Left colon (tissue), 2 donors: ENCODE measurements at places on chromosomes 2 and 18. TPM values are rescaled to one million over a fixed set of nuclear protein-coding genes. Genes with fewer than 3 reads are reported as not detected.

The CCDC141 gene
- total RNA-seq, result 1.2 TPM

The MARCO gene
- 2.7 TPM for total RNA-seq

GRCh38 chr2:148590612-148591011 lies 53.9 kb upstream of the EPC2 start:
- DNase-seq, result no peak

DNA sequence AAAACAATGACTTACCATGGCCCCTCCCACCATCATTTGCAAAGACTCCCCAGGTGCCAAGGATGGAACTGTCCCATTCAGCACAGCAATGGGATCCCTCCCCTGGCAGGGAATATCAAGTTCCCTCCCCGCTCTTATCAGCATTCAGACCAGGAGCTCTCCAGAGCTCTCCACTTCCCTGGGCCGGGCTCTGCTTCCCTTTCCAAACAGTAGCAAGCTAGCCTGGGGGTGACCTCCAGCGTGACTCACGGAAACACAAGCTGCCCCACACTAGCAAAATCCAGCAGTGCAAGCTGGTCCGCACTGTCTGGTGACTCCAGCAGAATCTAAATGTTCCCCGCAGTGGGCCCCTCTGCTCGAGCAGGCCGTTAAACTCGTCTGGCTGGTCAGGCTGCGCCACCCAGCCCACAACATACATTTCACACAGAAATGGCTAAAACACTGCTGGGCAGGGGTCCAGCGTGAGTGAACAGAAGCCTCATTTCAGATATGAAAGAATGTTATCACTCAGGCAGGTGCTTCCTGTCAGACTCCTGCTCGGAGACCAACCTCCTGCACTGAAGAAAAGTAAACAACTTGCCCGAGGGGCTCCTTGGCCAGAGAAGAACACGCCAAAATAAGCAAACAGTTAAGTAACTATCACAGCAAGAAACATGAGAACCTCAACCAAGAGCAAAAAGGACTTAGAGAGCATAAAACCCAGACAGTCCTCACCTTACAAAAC lies 33.9 kb downstream of the STAT1 start:
- DNase-seq, result no peak

- DNase-seq, result no peak
These were observed 217.0 kb upstream of the PIEZO2 start for GRCh38 chr18:11366410-11366809.

- DNase-seq, result no peak
These were observed 63.1 kb downstream of the PLB1 start for GRCh38 chr2:28558918-28559317.

- no peak for DNase-seq
These were observed 1.4 kb downstream of the AAK1 start for GRCh38 chr2:69641887-69642708.

DNA sequence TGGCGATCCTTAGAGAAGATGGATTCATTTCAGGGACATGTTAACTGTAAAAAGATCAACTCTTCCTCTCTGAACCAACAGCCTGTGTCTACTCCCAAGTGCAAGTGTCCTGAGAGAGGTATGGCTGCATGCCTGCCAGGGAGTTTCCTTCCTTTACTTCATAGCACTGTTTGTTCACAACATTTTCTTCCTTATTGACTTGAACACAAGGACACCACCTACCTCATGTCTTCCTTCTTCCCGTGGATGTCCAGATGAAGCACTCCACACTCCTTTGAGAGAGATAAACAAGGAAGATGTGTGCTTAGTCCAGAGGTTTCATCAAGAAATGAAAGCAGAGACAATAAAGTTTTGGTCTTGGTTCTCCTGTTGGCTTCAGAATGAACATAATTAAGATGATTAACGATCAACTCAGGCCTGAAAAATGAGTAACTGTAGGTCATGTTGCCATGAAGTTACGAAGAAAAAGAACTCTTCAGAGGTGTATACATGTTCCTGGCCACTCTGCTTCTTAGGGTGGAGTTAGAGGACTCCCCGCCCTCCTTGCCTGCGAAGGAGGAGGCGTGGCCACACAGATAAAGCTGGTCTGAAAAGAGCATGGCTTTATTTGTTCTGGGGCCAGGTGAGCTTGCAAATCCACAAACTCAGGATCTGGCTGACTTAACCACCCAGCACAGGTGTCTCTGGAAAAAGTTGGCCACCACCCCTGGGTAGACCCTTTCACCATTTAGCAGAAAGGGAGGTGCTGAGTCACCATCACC lies 155.0 kb upstream of the KCTD1 start:
- DNase-seq, result peak; percentile 53

DNA sequence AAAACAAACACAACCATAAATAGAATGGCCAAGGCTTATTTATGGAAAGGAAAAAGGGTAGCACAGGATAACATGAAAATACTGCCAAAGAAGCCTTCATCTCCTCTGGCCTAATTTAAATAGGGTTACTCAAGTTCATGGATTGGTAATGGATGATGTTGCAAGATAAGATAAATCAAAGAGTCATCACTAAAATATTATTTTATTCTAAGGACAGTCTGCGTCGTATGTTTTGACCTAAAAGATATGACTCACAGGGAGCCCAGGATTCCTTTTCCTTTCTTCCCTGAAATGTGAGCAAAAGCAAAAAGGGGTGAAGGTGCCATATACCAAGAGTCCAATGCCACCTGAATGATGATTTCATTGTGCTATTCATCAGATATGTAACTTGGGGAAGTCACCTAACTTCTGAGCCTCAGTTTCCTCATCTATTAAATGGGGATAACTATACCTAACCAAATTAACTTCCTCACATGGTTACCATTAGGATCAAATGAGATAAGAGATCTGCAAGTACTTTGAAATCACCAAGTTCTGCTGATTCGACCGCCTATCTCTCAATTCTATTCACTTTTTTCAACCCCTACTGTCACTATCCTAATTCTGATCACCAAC lies 137.7 kb downstream of the THADA start:
- no peak for DNase-seq

DNA sequence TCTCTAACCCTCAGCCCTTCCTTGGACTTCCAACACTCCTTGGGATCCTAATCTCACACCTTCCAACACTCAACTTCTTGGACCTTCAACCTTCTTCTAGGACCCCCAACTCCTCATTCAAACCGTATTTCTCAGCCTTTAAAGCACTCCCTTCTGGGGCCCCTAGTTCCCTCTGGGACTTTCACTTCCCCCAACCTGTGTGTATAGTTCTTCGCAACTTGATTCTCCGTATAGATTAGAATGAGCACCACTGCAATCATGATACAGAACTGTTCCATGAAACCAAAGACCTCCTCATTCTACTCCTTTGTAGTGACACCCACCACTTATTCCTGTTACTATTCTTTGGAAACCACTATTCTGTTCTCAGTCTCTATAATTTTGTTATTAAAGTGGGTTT lies 62.0 kb upstream of the NFU1 start:
- no peak for DNase-seq

- DNase-seq, result no peak
These were observed 272.9 kb upstream of the REV1 start for GRCh38 chr2:99762714-99763113.

DNA sequence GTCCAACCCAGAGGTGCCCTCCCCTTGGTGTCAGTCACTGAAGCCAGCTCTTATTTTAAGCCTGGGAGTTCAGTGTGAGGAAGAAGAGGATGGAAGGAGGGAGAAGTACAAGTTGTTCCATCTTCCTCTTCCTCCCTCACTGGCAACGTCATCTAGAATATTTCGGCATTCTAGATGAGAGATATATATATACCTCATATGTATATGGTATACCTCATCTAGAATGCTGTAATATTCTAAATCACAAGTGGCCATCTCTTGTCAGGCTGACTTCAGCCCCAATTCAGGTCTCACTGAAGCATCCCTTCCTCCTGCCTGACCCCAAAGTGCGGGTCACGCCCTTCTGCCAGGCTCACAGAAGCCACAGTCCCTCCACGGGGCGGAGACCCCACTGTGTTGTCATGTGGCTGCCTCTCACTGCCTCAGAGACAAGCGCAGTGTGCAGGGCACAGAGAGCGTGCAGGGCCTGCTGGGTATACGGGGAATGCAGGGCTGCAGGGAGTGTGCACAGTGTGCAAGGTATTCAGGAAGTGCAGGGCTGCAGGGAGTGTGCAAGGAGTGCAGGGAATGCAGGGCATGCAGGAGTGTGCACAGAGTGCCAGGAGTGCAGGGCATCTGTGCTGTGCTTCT lies 32.8 kb upstream of the B3GNT7 start:
- DNase-seq, result peak; percentile 24

DNA sequence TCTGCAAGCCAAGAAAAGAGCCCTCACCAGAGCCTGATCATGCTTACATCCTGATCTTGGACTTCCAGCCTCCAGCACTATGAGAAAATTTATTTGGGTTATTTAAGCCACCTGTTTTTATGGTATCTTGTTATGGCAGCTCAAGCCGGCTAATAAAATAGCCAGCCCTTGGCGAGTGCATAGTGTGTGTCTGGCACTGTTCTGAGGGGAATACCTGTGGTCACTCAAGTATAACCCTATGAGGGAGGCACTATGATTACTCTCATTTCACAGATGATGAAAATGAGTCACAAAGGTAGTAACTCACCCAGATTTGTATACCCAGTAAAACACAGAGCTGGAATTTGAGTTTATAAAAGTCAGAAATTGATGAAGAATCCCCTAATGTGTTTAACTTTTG lies 556.9 kb upstream of the SETBP1 start:
- DNase-seq, result no peak

- peak; percentile 34 for DNase-seq
These were observed 682 bp downstream of the DUSP2 start for GRCh38 chr2:96144481-96145035.
